Purkinje cell (primary cell): ENCODE measurements at places on chromosomes 7 and 10. TPM values are rescaled to one million over a fixed set of nuclear protein-coding genes. Genes with fewer than 3 reads are reported as not detected.

AGAP4 gene
- polyA plus RNA-seq, result 5.1 and 8.2 TPM in 2 replicates

BICC1 gene
- polyA plus RNA-seq, result not detected in 2 replicates

DENND11 gene
- 4.3 and 6.8 TPM in 2 replicates for polyA plus RNA-seq

AGAP5 gene
- 0.27 and 2.5 TPM in 2 replicates for polyA plus RNA-seq

LDB3 gene
- 1.1 and 2.1 TPM in 2 replicates for polyA plus RNA-seq

GIMAP6 gene
- not detected in 2 replicates for polyA plus RNA-seq

BHLHA15 gene
- polyA plus RNA-seq, result not detected in 2 replicates

WDR86 gene
- not detected in 2 replicates for polyA plus RNA-seq

MSMB gene
- polyA plus RNA-seq, result not detected in 2 replicates

COL1A2 gene
- 0.43 and 2.2 TPM in 2 replicates for polyA plus RNA-seq

PGAM2 gene
- polyA plus RNA-seq, result 6.0 and 6.5 TPM in 2 replicates

KLF14 gene
- not detected in 2 replicates for polyA plus RNA-seq

VWC2 gene
- 0.50 and 0.67 TPM in 2 replicates for polyA plus RNA-seq

METTL27 gene
- 1.1 TPM in 1 of 2 replicates, not detected in the other for polyA plus RNA-seq

CASD1 gene
- 102 and 105 TPM in 2 replicates for polyA plus RNA-seq

ACTL6B gene
- 15.7 and 21.5 TPM in 2 replicates for polyA plus RNA-seq

CYTH3 gene
- polyA plus RNA-seq, result 13.9 and 22.9 TPM in 2 replicates

SVOPL gene
- polyA plus RNA-seq, result not detected in 2 replicates

WIPF3 gene
- polyA plus RNA-seq, result 1.0 and 2.4 TPM in 2 replicates

RSPH10B2 gene
- 0.47 TPM in 1 of 2 replicates, not detected in the other for polyA plus RNA-seq

TMEM140 gene
- polyA plus RNA-seq, result 0.22 TPM in 1 of 2 replicates, not detected in the other

PLXNA4 gene
- polyA plus RNA-seq, result 1.9 and 4.0 TPM in 2 replicates

IDI2 gene
- not detected in 2 replicates for polyA plus RNA-seq

CFAP70 gene
- 2.9 and 6.3 TPM in 2 replicates for polyA plus RNA-seq

LAMB1 gene
- 28.9 and 42.0 TPM in 2 replicates for polyA plus RNA-seq

ZNF485 gene
- 2.7 and 3.3 TPM in 2 replicates for polyA plus RNA-seq

OR2A25 gene
- polyA plus RNA-seq, result not detected in 2 replicates

ZNF853 gene
- polyA plus RNA-seq, result not detected in 2 replicates

EN2 gene
- polyA plus RNA-seq, result 6.1 and 9.4 TPM in 2 replicates

ACHE gene
- polyA plus RNA-seq, result 0.73 and 1.6 TPM in 2 replicates

CUZD1 gene
- polyA plus RNA-seq, result 0.66 TPM in 1 of 2 replicates, not detected in the other

SPAM1 gene
- polyA plus RNA-seq, result not detected in 2 replicates

NAT16 gene
- not detected in 2 replicates for polyA plus RNA-seq

HOXA4 gene
- polyA plus RNA-seq, result not detected in 2 replicates

CALHM3 gene
- polyA plus RNA-seq, result not detected in 2 replicates

HOXA2 gene
- polyA plus RNA-seq, result not detected in 2 replicates

ZP3 gene
- not detected in 2 replicates for polyA plus RNA-seq

FAM24B gene
- 28.0 and 36.0 TPM in 2 replicates for polyA plus RNA-seq

NEUROD6 gene
- 0.11 and 21.4 TPM in 2 replicates for polyA plus RNA-seq

TRPV6 gene
- 2.3 TPM in 1 of 2 replicates, not detected in the other for polyA plus RNA-seq

ZNF789 gene
- polyA plus RNA-seq, result 7.8 and 8.4 TPM in 2 replicates

PDE6C gene
- 0.09 TPM in 1 of 2 replicates, not detected in the other for polyA plus RNA-seq

STK17A gene
- polyA plus RNA-seq, result 8.9 and 26.2 TPM in 2 replicates

CRCP gene
- polyA plus RNA-seq, result 8.8 and 30.0 TPM in 2 replicates
